ENCODE measurements at places on chromosomes 1 and 21.

GRCh38 chr21:34635307-34635706 lies 20.4 kb upstream of the RCAN1 start:
- DNase-seq, result no peak

DNA sequence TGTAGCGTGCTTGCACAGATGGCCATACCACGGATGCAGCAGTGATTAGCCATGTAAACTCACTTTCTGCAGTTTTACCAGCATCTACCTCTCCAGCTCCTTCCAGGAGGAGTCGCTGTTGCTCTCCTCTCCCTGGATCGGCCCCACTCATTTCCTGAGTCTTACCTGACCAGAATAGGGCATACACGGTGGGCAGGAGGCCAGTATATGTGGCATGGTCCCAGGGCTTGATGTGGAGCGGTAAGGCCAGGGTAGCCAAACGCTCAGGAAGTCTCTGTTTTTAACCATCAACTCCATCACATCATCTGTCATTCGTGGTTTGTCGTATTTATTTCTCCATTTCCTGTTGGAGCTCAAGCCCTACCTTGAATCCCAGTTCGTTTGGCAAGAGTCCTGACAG lies 163.4 kb upstream of the USP24 start:
- DNase-seq, result peak; percentile 23

DNA sequence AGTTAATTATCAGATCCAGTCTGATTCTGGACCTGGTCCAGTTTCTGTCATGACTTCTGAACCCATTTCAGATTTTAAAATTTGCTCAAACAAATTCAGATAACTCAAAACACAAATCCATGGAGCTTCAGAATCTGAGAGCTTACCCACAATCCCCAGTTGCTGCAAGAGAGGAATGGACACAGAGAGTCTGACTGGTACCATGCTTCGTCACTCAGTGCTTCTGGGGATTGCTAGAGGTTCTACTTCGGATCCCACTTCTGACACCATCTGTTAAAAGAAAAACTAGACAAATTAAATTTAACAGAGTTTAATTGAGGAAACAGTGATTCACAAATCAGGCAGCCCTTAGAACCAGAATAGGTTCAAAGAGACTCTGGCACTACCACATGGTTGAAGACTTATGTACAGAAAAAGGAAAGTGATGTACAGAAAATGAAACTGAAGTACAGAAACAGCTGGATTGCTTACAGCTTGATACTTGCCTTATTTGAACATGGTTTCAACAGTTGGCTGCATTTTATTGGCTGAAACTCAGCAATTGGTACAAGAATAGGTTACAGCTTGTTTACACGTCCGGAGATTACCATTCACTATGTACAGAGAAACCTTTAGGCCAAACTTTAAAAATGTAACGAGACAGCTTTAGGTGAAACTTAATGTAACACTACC lies 60.7 kb upstream of the TEKT2 start:
- no peak for DNase-seq

DNA sequence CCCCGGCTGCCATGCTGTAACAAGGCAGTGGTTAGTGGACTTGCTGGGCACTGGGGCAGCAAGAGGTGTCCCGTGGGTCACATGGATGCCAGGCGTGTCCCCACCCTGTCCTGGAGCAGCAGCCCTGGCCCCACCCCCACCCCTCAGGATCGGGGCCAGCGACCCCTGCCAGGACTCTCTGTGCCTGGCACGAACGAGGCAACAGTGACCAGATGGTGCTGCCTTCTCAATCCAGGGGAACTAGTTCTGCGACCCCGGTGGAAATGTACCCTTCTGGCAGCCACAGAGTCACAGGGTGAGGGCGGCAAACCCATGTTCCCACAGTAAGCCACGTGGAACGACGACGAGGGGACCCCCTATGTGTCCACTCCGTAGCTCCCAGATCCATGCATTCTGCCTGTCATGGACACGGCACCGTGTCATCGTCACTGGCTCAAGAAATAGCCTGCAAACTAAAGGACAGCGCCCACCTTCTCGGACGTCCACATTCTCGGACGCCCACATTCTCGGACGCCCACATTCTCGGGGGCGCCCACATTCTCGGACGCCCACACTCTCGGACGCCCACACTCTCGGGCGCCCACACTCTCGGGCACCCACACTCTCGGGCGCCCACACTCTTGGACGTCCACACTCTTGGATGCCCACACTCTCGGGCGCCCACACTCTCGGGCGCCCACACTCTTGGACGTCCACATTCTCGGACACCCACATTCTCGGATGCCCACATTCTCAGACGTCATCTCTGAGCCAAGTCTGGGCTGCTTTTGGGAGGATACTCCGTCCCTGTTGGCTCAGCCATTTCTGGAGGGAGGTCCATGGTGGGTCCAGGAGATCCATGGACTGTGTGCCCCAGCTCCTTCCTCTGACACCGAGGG lies 19.6 kb upstream of the ACTRT2 start:
- DNase-seq, result no peak

DNA sequence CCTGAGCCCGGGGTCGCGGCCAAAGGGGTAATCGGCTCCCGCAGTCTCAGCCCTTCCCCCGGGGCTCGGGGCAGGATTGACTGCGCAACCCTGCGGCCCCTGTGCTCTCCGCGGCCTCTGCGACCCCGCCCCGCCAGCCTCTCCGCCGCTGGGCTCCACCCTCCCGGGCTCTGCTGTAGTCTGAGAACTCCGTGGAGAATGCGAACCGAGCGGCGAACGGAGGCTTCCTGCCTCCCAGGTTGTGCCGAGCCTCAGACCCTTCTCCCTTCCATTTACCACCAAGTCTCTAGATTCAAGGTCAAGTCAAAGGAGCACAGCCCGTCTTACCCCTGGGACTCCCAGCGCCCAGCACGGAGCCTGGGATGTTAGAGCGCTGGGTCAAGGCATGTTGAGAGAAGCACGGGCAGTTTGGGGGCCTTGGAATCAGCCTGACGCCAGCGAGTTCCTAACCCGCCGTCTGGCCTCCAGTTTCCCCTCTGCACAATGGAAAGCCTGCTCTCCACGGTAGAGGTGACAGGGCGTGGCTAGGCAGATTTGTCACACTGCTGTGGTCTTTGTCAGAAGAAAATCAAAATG lies 3.0 kb downstream of the ATP2B4 start:
- no peak for DNase-seq

GRCh38 chr1:89624314-89624713 lies 8.6 kb upstream of the LRRC8C start:
- DNase-seq, result no peak

- peak; percentile 45 for DNase-seq
These were observed 29.3 kb downstream of the PRDX6 start for GRCh38 chr1:173506437-173506836.

GRCh38 chr21:30164796-30165195 lies 1.8 kb downstream of the CLDN17 start:
- DNase-seq, result no peak

DNA sequence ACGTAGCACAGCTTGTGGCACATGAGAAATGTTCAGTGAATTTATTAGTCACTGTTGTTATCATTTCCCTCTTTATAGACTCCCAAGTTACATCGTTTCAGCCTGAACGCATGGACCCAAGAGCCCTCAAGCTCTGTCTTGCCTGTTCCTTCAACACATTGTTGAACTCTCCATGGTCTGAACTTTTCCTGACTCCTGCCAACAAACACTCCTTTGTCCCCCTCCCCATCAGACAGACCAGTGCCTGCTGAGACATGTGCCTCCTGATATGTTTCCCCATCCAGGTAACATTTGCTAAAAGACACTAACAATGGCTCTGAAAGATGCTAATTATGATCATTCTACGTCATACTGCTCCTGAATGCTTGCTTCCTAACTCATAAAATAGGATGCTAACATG lies 108.7 kb upstream of the NFIA start:
- no peak for DNase-seq

- DNase-seq, result no peak
These were observed 71.0 kb upstream of the ATF3 start for GRCh38 chr1:212537610-212538009.

GRCh38 chr21:16420031-16420724 lies 690.4 kb downstream of the USP25 start:
- DNase-seq, result peak; percentile 6

GRCh38 chr1:6819246-6820040 lies 34.2 kb downstream of the CAMTA1 start:
- DNase-seq, result no peak

GRCh38 chr1:185957441-185958363 lies 223.5 kb downstream of the HMCN1 start:
- DNase-seq, result no peak

DNA sequence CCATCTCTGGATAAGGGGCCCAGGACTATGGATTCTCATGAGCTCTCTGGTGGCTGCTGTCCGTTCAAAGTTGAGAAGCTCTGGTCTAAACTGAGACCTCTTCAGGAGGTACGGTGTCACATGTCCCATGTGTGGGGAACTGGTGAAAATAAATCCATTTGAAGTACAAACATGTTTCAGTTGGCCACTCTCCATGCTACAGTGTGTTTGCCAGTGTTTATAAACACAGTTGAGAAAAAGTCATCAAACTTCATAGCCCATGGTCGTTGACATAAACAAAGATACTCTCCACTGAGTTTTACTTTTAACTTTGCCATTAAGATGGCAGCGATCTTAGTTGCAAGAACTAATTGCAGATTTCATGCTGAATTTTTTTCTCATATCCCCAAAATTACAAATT lies 72.8 kb downstream of the PSMG1 start:
- no peak for DNase-seq

DNA sequence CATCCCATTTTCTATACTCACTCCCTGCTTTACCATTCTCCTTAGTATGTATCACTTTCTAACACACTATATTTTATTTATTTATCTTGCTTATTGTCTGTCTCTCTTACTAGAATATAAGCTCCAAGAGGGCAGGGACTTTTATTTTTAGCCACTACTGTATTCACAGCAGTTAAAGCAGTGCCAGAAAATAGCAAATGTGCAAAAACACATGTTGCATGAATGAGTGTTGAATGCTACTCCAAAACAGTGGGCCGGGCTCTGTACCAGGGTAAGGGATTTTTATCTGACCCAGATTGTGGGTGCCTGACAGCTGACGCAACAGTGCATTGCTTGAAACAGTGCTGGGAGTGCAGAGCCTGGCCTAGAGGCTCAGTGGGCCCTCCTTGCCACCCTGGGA lies 24.7 kb downstream of the COL16A1 start:
- no peak for DNase-seq

- DNase-seq, result no peak
These were observed 1.4 kb upstream of the STMN1 start for GRCh38 chr1:25907601-25908000.

- DNase-seq, result no peak
These were observed 52.9 kb downstream of the OSBPL9 start for GRCh38 chr1:51669816-51670215.

DNA sequence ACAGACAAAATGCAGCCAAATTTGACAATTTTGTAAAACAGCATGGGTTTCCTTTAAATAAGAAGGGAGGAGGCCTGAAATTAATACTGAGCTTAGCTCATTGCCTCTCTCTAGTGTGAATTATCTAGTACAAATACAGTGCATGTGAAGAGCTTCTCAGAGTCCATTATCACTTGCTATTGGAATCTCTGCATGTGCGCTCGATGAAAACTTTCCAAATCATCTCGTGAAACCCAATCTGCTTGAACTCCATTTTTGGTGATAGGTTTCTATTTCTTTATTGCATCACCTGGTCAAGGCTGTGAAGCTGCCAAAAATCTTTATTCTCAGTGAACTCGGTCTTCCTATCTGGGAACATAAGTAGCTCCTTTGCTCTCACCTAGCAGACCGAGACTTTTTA lies 49.5 kb upstream of the LYPLAL1 start:
- DNase-seq, result no peak

DNA sequence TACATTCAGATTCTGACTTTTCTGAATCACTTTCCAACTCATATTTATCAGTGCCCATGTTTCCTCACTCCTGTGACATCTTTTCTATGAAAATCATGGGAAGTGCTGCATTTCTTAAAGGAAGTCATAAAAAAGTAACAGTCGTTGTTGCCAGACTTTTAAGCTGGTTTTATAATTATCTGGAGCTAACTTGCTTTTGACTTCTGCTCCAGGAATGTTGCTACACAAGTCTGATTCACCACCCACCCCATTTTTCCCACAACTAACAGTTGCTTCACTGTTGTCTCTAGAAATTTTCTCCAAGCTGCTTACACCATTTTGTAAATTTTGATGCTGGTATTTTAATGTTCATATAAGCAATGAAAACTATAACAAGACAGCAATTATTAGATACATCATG lies 12.2 kb downstream of the FCRLB start:
- DNase-seq, result no peak

DNA sequence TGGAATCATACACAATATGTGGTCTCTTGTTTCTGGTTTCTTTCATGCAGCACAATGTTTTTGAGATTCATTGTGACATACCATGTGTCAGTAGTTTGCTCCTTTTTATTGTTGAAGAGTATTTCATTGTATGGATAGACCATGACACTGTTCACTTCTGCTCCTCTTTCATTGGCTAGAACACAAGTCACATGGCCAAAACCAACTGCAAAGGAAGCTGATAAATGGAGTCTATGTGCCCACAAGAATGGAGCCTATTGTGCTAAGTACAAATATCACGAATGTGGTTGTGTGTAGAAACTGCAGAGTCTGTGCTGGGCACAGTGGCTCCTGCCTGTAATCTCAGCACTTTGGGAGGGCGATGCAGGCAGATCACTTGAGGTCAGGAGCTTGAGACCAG lies 28.6 kb upstream of the FNBP1L start:
- no peak for DNase-seq

DNA sequence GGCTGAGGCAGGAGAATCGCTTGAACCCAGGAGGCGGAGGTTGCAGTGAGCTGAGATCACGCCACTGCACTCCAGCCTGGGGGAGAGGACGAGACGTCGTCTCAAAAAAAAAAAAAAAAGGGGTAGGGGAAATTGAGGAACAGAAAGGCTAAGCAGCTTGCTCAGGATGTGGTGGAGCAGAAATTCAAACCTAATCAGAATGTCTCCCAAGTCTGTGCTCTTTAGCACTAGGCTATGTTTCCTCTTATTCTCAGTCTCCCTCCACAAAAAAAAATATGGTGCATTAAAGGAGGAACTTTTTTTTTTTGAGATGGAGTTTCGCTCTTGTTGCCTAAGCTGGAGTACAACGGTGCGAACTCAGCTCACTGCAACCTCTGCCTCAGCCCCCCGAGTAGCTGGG lies 114.2 kb downstream of the SLC16A1 start:
- no peak for DNase-seq

DNA sequence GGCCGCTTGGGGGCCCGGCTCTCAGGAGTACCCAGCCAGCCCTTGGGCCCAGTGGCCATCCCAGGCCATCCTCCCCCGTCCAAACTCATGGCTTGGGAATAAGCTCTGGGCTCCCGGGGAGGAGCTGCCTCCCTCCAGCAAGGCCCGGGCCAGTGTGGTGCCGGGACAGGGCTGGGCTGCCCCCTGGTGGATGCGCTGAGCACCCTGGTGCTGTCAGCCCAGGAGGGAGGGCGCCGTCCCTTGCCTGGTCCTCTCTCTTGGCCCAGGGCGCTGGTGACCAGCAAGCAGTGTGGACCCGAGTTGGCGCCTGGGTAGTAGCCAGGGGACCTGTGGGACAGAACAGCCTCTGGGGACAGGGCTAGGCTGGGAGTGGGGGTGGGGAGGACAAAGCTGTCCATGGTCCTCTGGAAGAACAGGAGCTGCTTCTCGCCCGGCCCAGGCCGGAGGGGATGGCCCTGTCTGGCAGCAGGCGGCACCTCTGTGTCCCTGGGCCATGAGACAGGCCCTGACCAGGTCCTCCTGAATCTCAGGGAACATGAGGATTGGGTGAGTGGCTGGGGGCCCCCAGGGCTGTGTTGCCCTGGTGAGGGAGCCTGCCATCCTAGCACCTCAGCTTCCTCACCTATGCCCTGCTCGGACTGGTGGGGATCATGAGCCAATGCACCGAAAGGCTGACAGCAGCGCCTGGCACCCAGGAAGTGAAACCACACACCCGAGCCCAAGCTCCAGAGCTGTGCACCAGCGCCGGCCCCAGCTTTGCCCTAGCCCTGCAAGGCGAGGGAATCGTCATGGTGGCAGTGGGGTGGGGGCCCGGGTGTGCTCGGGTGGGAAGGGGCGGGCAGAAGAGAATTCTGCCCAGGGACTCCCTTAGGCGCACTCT lies 9.4 kb downstream of the MORN1 start:
- peak; percentile 30 for DNase-seq

Measured in Caki2 (cell line).